ENCODE measurements at places on chromosomes 16 and 17.

GRCh38 chr17:63001689-63002394 lies 35.8 kb downstream of the TANC2 start:
- DNase-seq, result no peak

DNA sequence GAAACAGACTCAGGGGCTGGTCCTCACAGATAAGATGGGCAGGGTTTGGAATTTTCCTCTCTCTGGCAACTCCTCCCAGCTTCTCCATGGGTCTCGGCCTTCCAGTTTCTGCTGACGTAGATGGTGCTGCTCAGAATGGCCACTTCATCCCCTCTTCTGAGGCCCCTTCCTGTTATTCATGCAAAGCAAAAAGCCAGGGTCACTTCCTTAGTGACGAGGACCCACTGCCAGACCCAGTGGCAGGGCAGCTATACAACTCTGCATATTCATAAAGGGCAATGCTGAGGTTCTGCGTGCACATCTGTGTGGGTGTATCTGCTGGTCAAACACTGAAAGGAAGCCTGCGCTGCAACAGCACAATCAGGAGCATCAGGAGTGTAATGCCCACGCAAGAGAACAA lies 108.8 kb downstream of the WSCD1 start:
- no peak for DNase-seq

DNA sequence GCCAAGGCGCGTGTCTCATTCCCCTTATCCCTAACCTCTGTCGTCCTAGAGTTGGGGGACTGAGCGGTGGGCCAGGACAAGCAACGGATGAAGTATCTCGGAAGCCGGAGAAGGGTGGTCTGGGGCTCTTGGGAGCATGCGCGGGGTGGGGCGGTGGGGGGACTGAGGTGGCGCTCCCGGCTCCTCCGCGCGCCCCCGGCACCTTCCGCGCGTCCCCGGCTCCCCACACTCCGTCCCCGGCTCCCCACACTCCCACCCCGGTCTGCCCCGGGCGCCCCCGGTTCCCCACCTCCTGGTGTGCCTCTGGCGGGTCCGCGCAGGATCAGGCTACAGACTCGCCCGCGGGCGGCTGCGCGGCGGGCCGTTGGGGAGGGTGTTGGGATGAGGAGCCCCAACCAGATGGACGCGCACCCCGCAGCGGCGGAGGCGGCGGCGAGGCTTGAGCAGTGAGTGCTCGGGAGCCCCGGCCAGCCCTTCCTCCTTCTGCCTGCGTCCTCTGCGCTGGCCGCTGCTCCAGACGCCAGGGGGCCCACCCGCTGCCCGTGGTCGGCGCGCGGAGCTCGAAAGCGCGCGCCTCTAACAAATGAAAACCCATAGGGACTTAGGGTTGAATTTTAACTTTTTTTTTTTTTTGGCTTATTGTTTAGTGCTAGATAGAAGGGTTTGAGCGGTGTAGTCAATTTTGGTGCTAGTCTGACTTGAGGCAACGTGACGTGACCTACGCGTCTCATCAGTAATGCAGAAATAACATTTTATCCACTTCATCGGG lies 5.6 kb upstream of the CRYM start:
- DNase-seq, result peak; percentile 87

DNA sequence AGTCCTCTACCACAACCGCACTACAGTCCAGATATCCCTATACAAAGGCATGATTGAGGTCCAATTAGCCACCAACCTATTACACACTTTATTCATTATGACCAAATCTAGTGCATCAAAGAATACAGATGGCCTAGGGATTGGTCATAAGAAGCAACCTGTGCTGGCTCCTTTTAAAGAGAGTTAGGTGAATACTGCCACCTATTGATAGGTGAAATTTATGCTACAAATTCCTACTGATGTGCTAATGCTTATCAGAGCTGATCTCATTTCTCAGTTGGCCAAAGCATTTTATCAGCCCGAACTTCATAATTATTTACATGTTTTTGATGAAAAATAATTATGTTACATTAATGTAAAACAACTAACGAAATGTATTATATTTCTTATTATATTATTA lies 166.3 kb downstream of the ANKFN1 start:
- no peak for DNase-seq

GRCh38 chr16:9170470-9170869 lies 79.0 kb downstream of the HAPSTR1 start:
- DNase-seq, result no peak

GRCh38 chr17:67818110-67819002 lies 6.9 kb upstream of the BPTF start:
- no peak for DNase-seq

GRCh38 chr17:43010667-43011308 lies 4.2 kb downstream of the IFI35 start:
- no peak for DNase-seq

Measured in WERI-Rb-1 (cell line).